Right renal cortex interstitium (tissue), 3 donors: ENCODE measurements at places on chromosomes 13 and 19.

DNA sequence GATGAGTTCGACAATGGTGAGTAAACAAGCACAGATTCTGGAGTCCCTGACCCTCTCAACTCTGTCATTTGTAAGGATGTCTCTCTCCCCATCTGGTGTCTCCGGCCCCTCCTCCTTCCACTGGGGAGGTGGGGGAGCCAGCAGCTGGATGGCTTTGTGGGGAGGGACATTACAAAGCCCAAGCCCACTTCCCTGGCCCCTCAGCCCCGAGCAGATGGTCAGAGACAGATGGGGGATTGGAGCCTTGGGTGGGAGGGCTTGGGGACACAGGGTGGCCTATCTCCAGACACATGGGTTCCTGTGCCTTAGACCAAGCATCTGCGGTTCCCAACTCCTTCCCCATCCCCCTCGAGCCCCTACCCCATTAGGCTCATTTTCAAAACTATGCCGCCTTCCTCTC, 2.5 kb downstream of the TIMM50 start:
- DNase-seq = no peak

DNA sequence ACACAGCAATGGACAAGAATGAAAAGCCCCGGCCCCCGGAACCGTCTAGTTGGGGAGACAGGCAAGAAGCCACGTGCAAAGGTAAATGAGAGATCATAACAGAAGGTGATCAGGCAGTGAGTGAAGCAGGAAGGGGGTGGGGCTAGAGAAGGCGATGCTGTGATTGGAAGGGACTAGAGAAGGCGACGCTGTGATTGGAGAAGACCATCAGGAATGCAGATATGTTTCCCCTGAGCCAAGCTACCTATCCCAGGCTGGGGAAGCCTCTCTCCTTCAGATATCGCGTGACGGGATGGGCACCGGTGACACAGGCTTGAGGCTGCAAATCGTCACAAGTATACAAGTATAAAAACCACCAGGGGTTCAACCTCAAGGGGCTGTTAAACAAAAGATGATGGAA, 21.8 kb downstream of the DCAF15 start:
- DNase-seq = no peak

GRCh38 chr13:65926750-65927171, 1303.4 kb downstream of the PCDH9 start:
- no peak for DNase-seq

GRCh38 chr13:66940113-66940512, 290.0 kb downstream of the PCDH9 start:
- no peak for DNase-seq

- DNase-seq = no peak
Measured at GRCh38 chr13:48923376-48923775, 52.3 kb upstream of the FNDC3A start.

DNA sequence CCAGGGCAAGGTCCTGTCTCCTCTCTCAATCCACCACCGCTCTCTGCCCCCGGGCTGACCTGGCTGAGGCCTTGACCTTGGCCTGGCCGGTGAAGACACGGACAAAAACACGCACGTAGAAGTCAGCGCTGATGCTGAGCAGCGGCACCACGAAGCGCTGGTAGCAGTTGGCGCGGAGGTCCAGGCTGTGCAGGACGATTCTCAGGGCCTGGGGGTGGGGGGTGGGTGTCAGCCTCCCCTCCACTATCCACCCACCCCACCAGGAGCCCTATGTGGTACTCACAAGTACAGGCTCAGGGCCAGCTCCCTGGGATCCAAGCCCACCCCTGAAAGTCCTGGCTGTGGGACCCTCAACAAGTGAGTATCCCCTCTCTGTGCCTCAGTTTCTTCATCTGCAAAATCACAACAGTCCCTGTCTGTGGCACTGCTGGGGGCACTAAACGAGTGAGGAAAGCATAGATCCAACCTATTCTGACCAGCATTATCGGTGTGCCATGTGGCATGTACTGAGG, 6.4 kb downstream of the TRMT1 start:
- DNase-seq = no peak

DNA sequence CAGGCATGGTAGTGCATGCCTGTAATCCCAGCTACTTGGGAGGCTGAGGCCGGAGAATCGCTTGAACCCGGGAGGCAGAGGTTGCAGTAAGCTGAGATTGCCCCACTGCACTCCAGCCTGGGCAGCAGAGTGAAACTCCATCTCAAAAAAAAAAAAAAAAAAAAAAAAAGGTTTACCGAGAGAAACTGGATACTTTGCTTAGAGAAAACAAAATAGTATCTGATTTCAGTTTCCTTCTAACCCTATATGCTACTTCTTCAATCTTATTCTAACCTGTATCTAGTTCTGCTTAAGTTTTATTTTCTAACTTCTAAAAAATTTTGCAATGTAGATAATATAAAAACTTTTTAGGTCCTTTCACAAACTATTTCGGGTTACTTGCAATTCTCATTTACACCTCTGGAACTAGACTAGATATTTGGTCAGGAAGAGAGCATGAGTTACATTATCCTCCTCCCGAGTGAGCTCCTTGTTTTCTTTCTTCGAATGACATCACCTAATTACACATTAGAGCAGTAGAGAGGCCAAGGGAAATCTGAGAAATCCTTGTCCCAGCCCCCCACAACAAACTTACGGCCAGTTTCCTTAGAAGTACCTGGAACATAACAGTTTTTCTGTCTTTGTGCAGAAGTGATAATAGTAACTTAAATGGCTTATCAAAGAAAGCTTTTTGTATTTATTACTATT, 128.9 kb downstream of the B3GLCT start:
- DNase-seq = peak; percentile 41

- DNase-seq = no peak
Measured at GRCh38 chr19:41758846-41759245, 3.5 kb downstream of the CEACAM6 start.

DNA sequence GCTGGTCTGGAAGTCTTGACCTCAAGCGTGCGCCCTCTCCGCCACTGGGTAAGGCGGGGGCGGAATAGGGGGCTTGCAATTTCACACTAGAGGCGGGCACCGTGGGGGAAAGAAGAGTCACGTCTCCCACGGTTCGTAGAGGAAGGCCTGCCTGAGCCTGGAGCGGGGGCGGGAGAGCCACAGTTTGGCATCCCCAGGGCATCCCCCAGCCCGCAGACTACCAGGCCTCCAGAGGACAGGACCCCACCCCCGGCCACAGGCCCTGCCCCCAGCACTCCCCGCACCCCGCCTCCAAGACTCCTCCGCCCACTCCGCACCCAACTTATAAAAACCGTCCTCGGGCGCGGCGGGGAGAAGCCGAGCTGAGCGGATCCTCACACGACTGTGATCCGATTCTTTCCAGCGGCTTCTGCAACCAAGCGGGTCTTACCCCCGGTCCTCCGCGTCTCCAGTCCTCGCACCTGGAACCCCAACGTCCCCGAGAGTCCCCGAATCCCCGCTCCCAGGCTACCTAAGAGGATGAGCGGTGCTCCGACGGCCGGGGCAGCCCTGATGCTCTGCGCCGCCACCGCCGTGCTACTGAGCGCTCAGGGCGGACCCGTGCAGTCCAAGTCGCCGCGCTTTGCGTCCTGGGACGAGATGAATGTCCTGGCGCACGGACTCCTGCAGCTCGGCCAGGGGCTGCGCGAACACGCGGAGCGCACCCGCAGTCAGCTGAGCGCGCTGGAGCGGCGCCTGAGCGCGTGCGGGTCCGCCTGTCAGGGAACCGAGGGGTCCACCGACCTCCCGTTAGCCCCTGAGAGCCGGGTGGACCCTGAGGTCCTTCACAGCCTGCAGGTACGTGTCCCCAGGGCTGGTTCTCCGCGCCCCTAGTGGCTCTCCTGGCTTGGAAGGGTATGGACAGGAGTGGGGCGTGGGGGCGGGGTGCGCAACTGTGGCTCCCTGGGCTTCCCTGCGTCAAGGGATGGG, at the start of gene ANGPTL4:
Gene ANGPTL4 (plus strand): TSS at position 353 of the 969 bp plus-strand sequence. CDS start 167 bp downstream, at position 520.
- no peak for DNase-seq

- DNase-seq = no peak
Measured at GRCh38 chr13:58300974-58301681, 669.6 kb downstream of the PCDH17 start.

- no peak for DNase-seq
Measured at GRCh38 chr13:91762957-91763356, 364.5 kb downstream of the GPC5 start.

GRCh38 chr19:27679399-27679798, 1533.6 kb downstream of the UQCRFS1 start:
- DNase-seq = no peak

DNA sequence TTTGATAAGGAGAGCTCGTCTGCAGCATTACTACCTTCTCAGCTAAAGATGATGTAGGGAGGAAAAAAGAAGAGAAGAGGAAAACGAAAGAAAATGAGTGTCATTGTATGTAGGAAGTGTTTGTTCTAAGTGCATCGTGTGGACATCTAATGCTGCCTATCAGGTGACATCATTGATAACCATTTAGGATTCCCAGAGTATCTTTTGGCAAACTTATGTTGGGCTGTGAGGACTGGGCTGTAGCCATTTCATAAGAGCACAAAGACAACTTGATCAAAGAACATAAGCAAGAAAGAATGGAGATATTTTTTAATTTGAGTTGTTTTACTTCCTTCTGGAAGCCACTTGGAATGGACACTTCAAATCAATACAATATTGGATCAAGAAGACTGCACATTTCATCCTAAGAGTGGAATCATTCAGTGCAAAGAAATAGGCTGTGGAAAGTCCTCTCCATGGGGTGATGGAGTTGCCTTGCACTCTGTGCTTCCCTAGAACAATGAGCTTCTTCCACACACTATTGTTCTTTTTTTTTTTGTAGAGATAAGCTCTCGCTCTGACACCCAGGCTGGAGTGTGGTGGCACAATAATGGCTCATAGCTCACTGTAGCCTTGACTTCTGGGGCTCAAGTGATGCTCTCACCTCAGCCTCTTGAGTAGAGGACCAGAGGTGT, 52.4 kb upstream of the UBL3 start:
- no peak for DNase-seq

DNA sequence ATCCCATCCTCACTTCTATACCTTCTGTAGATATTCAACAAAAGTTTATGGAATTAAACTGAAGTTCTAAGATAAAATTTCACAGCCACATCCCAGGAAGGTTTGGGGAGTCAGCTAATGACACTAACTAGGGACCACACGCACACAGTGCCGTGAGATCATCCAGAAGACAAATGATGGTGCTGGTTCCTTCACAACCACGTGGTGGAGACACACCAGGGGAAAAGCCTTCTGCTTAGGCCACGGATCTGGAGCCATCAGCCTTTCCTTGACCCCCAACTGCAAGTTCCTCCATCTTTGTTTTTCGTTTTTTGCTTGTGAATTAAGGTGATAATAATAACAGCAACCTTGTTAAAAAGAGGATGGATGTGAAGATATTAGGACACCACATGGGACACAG, 241.6 kb upstream of the MAB21L1 start:
- DNase-seq = no peak

DNA sequence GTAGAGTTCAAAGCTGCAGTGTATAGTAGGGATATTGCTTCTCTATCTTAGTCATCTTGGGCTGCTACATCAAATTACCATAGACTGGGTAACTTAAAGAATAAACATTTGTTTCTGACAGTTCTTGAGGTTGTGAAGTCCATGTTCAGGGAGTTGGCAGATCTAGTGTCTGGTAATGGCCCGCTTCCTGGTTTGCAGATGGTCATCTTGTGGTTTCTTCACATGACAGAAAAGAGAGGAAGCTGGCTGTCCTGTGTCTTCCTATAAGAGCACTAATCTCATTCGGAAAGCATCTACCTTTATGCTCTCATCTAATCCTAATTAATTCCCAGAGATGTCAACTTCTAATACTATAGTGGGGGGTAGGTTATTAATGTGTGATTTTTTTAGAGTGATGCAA, 6.2 kb downstream of the ZNF763 start:
- DNase-seq = no peak

- DNase-seq = no peak
Measured at GRCh38 chr13:100809856-100810255, 135.3 kb upstream of the TMTC4 start.

GRCh38 chr19:14063105-14063504, 1.2 kb upstream of the PALM3 start:
- DNase-seq = no peak

DNA sequence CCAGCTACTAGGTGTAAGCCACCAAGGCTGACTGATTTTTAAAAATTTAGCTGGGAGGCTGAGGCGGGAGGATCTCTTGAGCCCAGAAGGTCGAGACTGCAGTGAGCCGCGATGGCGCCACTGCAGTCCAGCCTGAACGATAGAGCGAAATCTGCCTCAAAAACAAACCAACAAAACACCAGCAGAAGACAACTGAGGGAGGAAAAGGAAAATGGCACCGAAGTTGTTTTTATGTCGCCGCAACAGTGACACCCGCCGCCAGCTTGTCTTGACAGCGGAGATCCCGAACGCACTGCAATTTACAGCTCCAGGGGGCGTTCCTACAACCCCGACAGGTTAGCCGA, 298 bp upstream of the FAM98C start:
- no peak for DNase-seq

DNA sequence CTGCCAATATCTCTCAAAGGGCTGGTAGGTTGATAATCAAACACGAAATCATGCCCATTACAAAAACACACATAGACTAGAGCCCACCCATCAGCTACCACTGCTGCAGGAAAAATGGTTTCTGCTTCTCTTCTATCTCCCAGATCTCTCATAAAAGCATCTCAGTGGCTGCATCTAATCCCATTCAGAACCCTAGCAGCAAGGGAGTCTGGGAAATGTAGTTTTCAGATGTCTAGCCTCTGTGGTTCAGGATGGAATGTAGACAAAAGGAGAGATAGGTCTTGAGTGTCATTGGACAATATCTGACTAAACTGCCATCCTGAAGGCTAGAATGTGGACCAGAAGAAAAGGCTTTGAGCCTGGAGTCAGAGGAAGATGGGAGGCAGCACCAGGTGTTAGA, 32.1 kb downstream of the RDH8 start:
- DNase-seq = no peak

- DNase-seq = no peak
Measured at GRCh38 chr19:7769171-7769570, 6.1 kb downstream of the CLEC4M start.

- DNase-seq = no peak
Measured at GRCh38 chr19:54576411-54576976, 2.9 kb downstream of the LILRA2 start.

DNA sequence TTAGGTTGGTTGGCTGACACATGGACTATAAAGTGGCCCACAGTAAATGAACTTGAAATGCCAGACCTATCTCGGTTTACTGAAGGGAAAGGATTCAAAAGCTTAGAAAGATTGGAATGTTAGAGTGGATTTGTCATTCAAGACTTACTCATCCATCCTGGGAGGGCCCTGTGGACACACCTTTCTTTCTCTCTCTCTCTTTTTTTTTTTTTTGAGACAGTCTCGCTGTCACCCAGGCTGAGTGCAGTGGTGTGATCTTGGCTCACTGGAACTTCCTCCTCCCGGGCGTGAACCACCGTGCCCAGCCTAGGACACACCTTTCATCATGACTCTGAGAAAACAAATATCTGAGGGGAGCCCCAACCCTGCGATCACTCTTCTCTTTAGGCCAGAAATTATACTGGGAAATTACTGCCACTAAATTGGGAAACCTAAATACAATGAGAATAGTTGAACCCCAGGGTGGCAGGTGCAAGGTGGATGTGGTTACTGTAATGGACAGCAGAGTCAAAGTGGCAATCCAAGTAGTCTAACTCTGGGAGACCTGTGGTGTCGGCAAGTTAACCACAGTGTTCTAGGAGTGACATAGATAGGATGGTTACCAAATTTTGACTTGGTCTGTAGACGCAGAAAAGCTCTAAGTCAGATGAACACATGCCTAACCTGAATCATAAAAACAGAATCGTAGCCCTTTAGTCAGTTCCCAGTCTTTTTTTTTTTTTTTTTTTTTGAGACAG, 47.1 kb upstream of the ZMYM5 start:
- DNase-seq = no peak
